ENCODE measurements at places on chromosomes 3 and 15. TPM values are rescaled to one million over a fixed set of nuclear protein-coding genes. Genes with fewer than 3 reads are reported as not detected.

SPSB4 gene
- total RNA-seq: not detected

NMB gene
- 9.1 TPM for total RNA-seq

CYB561D2 gene
- total RNA-seq: 31.8 TPM

KCNMB2 gene
- not detected for total RNA-seq

MB21D2 gene
- total RNA-seq: 3.0 TPM

TM4SF4 gene
- total RNA-seq: 1.3 TPM

SAMD7 gene
- total RNA-seq: not detected

SLC6A20 gene
- total RNA-seq: not detected

CPNE9 gene
- total RNA-seq: 0.19 TPM

CCR5 gene
- 2.2 TPM for total RNA-seq

RBMS3 gene
- total RNA-seq: 1.1 TPM

TMEM212 gene
- not detected for total RNA-seq

GP9 gene
- total RNA-seq: not detected

HYAL1 gene
- not detected for total RNA-seq

RIOX2 gene
- 56.3 TPM for total RNA-seq

PTH1R gene
- not detected for total RNA-seq

SHC4 gene
- total RNA-seq: 2.3 TPM

SEMA3G gene
- 0.08 TPM for total RNA-seq

SCN11A gene
- total RNA-seq: not detected

CDCP1 gene
- 0.63 TPM for total RNA-seq

MKRN2 gene
- total RNA-seq: 37.8 TPM

RASGRF1 gene
- total RNA-seq: 0.05 TPM

CPLX3 gene
- 0.32 TPM for total RNA-seq

CHST2 gene
- total RNA-seq: 4.8 TPM

TGM5 gene
- not detected for total RNA-seq

RAB43 gene
- 25.0 TPM for total RNA-seq

DUSP7 gene
- 43.6 TPM for total RNA-seq

CFAP20DC gene
- total RNA-seq: 0.16 TPM

SACM1L gene
- 49.2 TPM for total RNA-seq

MIX23 gene
- total RNA-seq: 143 TPM

CISH gene
- total RNA-seq: 223 TPM

SLC2A2 gene
- not detected for total RNA-seq

ATP10A gene
- total RNA-seq: 31.6 TPM

PRR20G gene
- not detected for total RNA-seq

ANKRD34C gene
- total RNA-seq: not detected

TSC22D2 gene
- total RNA-seq: 19.5 TPM

GNAT1 gene
- not detected for total RNA-seq

ADAMTSL3 gene
- not detected for total RNA-seq

PTPN23 gene
- 34.9 TPM for total RNA-seq

All from activated T-cell treated with anti-CD3 and anti-CD28 coated beads, Interleukin-2, amount 50 U/mL, for 4 hours (primary cell).